T-helper 17 cell (primary cell): ENCODE measurements at places on chromosomes 3 and 15.

GRCh38 chr3:13608969-13609725 is 60.2 kb downstream of the FBLN2 start:
- peaks cover 2% of the 10 kb centered on the region for H3K36me3 ChIP-seq
- no peak for DNase-seq
- H3K4me1 ChIP-seq, result no peaks in the 10 kb centered on the region
- peaks cover 34% of the 10 kb centered on the region for H3K27me3 ChIP-seq

DNA sequence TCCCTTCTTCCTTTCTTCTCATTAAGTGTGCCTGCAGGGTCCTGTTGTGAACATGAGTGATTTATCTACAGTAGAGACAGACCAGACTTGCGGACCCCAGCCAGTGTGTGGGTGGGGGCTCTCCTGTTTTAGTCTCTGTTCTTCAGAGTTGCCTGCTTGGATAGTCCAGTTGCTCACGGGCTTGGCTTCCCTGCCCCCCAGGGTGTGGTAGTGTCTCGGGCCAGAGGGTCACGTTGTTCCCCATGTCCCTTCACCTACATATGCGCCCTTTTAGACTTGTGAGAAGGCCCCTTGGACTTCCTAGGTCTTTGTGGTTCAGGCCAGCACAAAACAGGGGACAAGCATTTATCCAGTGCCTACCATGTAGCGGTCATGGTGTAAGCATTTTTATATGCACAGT is 85.8 kb downstream of the AAGAB start:
- DNase-seq, result no peak
- H3K27me3 ChIP-seq, result no peaks in the 10 kb centered on the region
- no peak overlapping the region for H3K4me3 ChIP-seq
- H3K4me1 ChIP-seq, result peaks cover 35% of the 10 kb centered on the region

- peak overlapping the region; percentile 32 for H3K27ac ChIP-seq
- H3K4me3 ChIP-seq, result peak overlapping the region; percentile 86
- no peak for DNase-seq
Measured at GRCh38 chr3:13281507-13282357, 138.4 kb downstream of the NUP210 start.

- H3K27me3 ChIP-seq, result no peaks in the 10 kb centered on the region
- peaks cover 4% of the 10 kb centered on the region for H3K4me1 ChIP-seq
- no peak for DNase-seq
- H3K4me3 ChIP-seq, result no peak overlapping the region
- peaks cover 5% of the 10 kb centered on the region for H3K36me3 ChIP-seq
Measured at GRCh38 chr3:183781246-183781645, 44.1 kb downstream of the MAP6D1 start.

- H3K27ac ChIP-seq, result no peak overlapping the region
- H3K36me3 ChIP-seq, result peaks cover 2% of the 10 kb centered on the region
- DNase-seq, result no peak
- no peak overlapping the region for H3K4me3 ChIP-seq
- H3K4me1 ChIP-seq, result peaks cover 4% of the 10 kb centered on the region
- peaks cover 12% of the 10 kb centered on the region for H3K27me3 ChIP-seq
Measured at GRCh38 chr15:34993877-34994276, 5.8 kb upstream of the ZNF770 start.

GRCh38 chr3:30510596-30510995 is 95.8 kb upstream of the TGFBR2 start:
- peaks cover 6% of the 10 kb centered on the region for H3K27me3 ChIP-seq
- H3K27ac ChIP-seq, result no peak overlapping the region
- H3K4me1 ChIP-seq, result peaks cover 7% of the 10 kb centered on the region
- no peak overlapping the region for H3K4me3 ChIP-seq

DNA sequence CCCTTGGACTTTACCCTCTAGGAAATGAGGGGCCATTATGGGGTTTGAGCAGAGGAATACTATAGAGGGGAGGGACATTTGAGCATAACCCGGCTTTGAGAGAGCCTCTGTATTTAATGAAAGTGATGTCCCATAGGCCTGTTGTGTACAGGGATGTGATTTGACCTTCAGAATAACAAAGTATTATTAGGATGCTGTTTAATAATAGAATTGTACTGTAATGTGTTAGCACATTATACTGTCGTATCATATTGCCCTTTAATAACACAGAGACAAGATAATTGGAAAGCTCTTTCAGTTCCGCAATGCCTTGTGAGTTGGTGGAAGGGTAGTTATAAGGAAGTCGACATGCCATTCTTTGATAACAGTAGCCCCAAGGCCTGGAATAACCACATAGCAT is 328.3 kb downstream of the RYR3 start:
- DNase-seq, result no peak
- H3K4me1 ChIP-seq, result peaks cover 6% of the 10 kb centered on the region
- H3K27me3 ChIP-seq, result peaks cover 79% of the 10 kb centered on the region
- H3K27ac ChIP-seq, result no peak overlapping the region
- H3K36me3 ChIP-seq, result no peaks in the 10 kb centered on the region

- H3K4me3 ChIP-seq, result peak overlapping the region; percentile 98
- H3K27ac ChIP-seq, result no peak overlapping the region
- H3K4me1 ChIP-seq, result peaks cover 38% of the 10 kb centered on the region
- peaks cover 2% of the 10 kb centered on the region for H3K36me3 ChIP-seq
- DNase-seq, result no peak
Measured at GRCh38 chr15:34338347-34338746, 766 bp upstream of the SLC12A6 start.

GRCh38 chr3:56536735-56537134 is 20.2 kb upstream of the CCDC66 start:
- H3K4me3 ChIP-seq, result no peak overlapping the region
- DNase-seq, result no peak
- H3K36me3 ChIP-seq, result no peaks in the 10 kb centered on the region
- H3K4me1 ChIP-seq, result no peaks in the 10 kb centered on the region
- no peaks in the 10 kb centered on the region for H3K27me3 ChIP-seq

DNA sequence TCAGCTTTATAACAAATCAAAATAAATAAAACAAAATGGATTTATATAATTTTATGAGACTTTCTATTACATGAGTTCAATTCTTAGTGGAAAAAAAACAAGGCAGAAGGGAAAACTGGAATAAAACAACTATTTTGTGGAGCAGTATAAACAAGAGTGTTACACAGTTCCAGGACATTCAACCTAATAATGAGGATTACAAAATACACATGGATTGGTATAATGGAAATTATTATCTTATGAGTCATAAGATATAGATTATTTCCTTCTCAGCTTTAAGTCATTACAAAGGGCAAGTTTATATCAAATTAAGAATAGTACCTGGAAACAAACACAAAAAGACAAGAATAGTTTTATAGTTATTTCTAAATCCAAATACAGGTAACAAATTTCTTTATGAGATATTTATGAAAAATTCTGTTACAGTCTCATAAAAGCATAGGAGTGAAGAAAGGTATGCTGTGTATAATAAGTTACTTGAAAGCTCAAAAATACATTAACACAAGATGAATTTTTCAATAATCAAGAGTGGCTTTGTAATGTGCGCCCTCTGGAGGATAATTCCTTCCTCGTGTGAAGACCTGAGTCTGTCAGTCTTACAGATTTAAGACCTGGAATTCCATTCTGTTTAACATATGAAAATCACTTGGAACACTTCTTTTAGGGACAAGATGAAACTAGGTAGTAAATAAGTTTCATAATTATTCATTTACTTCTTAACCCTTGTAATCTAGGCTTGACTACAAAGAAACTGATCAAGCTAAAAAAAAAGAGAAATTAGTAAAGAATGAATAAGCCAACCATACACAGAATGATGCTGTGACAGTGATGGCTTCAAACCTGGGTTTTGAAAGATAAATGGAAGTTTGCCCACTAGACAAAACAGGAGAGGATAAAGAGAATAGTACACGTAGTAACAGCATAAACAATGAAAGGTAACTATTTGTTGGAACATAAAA is 9.5 kb downstream of the COPS2 start:
- peak overlapping the region; percentile 85 for H3K27ac ChIP-seq
- no peak overlapping the region for H3K4me3 ChIP-seq
- H3K4me1 ChIP-seq, result peaks cover 32% of the 10 kb centered on the region
